Upper lobe of left lung (tissue), 6 donors: ENCODE measurements at places on chromosomes 11 and 22.

DNA sequence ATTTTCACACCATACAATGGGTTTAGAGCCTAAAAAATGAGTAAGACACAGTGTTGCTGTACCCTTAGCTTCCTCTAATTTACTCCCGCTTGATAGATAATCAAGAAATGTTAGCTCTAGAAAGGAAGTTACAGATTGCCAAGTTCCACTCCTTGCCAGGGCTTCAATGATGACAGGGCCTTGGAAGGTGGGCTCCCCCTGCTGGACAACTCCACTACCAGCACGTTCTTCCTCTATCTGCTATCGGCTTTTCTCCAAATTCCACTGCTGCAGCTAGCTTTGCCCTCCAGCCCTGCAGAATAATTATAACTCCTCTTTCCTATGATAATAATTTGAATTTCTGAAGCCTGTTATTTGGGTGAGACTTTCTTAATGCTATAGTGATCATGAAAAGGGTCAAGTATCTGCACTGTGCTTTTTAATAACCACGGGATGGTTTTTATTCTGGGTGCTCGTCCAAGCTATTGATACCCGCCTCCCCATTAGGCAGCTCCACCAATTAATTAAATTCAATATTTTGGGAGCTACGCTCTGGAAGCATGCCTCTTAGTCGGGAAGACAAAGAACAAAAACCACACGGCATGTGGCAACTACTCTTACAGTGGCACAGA lies 9.0 kb downstream of the SYN3 start:
- peak; percentile 56 for DNase-seq

- DNase-seq: no peak
Observed at GRCh38 chr11:22472306-22472705, 134.1 kb downstream of the SLC17A6 start.

DNA sequence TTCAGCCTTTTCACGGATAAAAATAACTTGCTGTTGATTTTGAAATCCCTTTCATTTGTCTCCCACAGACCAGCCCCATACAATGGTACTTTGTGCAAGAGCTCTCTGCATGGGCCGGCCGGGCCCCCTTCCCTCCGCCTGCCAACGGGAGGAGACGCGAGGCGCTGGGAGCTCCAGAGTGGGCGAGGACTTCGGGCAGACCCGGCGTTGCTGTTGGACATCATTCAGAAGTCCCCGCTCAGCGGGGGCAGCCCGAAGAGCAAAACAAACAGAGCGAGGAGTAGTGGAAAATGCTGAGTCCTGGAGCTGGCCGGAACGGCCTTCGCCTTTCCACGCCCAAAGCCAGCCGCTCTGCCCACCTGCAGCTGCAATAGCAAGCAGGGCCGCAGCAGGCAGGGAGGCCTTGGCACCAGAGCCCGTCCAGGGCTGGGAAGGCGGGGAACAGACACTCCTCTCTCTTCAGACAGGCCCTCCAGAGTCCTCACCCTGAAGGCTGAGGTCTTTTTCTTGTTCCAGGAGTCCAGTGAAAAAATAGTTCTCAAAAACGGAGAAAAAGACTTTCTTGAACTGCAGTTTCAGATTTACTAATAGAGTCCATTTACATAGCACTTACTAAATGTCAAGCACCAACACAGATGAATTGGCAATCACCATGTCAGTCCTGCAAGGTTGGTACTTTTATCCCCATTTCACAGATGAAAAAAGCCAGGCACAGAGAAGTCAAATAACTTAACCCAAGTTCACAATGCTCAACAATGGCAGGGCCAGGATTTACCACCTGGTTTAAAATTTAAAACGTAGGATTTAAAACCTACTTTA lies 135.5 kb downstream of the ETS1 start:
- DNase-seq: peak; percentile 88

GRCh38 chr11:12172493-12173013 lies 62.2 kb downstream of the MICAL2 start:
- no peak for DNase-seq

- DNase-seq: no peak
Observed at GRCh38 chr11:123461164-123461563, 31.1 kb downstream of the GRAMD1B start.

- no peak for DNase-seq
Observed at GRCh38 chr11:23778971-23779370, 717.9 kb upstream of the LUZP2 start.

DNA sequence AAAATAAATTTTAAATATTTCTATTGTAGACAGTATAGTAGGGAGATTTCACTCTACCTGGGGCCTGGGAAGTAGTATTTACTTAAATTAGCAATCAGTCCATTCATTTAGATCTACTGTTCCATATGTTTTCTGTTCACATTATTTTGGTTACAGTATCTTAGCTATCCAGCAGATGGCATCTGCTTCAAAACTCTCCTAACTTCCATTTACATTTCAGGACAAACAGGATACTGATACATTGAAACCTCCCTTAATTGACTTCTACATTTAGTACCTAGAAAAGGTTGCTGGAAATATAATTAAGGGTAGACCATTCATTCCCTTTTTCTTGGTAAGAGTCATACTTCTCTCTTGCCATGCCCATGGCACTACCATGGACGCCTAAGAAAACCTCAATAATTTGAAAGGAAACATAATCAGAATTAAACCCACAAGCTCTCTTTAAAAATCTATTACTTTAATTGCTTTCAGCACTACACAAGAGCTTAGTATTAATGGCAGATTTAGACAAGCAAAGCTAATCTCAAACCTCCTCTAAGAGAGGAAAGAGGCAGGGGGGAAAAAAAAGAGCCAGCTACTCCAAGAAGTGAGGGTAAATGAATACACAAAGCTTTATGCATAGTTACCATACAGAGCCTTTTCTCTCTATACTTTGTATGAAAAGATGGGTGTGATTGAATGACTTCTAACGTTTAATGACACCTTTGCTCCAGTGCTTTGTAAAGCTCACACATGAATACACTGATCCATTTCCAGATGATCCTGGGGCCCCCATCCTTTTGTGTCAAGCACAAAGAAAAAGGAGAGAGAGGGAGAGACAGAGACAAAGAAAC lies 131.2 kb upstream of the MTMR2 start:
- DNase-seq: no peak

- no peak for DNase-seq
Observed at GRCh38 chr11:6377902-6378639, 12.2 kb upstream of the SMPD1 start.

GRCh38 chr11:827146-827896 lies 398 bp upstream of the CRACR2B start:
- DNase-seq: peak; percentile 82

DNA sequence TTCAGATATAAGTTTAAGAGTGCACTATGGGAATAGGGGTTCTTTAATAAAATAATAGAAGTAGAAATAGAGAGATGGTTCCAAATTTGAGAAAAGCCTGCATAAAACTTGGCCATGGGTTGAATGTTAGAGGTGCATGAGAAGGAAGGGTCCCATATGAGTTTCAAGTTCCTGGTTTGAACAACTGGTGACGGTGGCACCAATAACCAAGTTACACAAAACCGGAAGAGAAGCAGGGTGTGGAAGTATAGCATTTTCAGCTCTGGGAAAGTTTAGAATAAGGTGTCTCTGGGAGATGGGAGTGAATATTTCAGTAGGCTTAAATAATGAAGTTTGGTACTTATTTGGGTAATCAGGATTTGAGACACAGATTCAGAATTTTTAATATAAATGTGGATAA lies 2.4 kb downstream of the CASP1 start:
- no peak for DNase-seq

DNA sequence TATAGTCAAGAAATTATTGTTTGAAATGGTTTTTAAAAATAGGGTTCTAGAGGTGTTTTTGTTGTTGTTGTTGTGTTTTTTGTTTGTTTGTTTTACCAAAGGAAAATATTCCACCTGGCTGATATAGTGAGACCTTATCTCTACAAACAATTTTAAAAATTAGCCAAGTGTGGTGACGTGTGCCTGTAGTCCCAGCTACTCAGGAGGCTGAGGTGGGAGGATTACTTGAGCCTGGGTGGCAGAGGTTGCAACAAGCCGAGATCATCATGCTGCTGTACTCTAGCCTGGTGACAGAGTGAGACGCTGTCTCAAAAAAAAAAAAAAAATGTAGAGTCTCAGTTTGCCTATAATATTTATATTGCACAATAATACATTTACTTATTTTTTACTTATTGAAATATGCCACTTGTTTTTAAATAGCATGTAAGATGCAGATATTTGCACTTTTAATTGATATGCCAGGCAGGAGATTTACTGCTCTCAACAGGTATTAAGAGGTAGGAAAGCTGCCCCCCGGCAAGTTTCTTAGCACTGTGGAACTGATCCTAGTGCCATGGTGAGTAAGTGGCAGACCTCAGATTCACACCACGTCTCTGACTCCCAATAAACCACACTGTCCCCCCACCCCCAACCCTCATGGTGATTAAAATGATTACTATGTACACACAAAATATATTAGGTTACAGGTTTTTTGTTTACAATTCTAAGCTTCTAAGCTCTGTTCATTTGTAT lies 157.4 kb downstream of the TEAD1 start:
- DNase-seq: no peak

DNA sequence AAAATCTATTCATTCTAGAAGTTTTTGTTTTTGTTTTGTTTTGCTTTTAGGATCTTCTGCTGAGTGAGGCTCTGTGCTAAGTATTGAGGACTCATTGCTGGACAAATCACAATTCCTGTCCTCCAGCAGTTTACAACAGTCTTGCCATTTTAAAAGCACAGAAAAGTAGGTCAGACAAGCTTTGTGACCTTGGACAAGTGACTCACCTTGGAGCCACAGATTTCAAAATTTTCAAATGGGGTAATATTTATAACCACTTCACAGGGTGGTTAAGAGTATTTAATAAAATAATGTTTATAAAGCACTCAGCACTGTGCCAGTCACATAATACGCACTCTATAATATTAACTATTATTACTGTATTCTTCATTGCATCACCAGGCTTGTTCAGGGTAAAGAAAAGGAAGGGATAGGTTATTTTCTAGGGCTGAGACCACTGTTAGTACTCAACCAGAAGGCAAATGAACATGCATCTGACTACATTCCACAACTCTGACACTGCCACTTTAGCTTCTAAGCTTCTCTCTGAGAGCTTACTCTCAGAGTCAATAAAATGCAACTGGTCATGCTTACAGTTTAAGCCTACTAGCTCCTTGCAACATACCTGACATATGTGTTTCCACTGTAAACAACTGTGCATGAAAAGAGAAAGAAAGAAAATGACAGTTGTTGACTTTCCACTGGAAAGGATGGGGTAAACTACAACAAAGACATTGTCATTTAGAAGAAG lies 63.2 kb upstream of the FIBIN start:
- DNase-seq: no peak

GRCh38 chr22:46618667-46619066 lies 1.5 kb upstream of the GRAMD4 start:
- peak; percentile 85 for DNase-seq

GRCh38 chr11:74011360-74012073 lies 2.6 kb upstream of the UCP3 start:
- no peak for DNase-seq

GRCh38 chr11:95070471-95070870 lies 3.8 kb downstream of the SRSF8 start:
- no peak for DNase-seq

DNA sequence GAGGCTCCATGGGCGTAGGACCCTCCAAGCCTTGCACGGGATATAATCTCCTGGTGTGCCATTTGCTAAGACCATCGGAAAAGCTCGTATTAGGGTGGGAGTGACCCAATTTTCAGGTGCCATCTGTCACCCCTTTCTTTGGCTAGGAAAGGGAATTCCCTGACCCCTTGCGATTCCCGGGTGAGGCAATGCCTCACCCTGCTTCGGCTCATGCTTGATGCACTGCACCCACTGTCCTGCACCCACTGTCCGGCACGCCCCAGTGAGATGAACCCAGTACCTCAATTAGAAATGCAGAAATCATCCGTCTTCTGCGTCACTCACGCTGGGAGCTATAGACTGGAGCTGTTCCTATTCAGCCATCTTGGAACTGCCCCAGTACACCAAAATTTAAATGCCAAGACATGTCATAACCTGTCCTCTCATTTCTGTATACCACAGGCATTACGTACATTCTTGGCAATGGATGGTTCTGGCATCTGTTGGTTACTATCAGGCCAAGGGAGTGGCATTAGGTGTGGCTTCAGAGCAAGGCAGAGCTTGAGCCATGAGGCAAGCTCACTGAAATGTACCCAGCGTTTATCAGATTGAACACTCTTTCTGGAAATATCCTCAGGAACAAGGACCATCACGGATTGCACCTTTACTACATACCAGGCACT lies 95.4 kb upstream of the GALNT18 start:
- no peak for DNase-seq

GRCh38 chr22:28728002-28728401 lies 13.6 kb downstream of the CHEK2 start:
- DNase-seq: no peak

DNA sequence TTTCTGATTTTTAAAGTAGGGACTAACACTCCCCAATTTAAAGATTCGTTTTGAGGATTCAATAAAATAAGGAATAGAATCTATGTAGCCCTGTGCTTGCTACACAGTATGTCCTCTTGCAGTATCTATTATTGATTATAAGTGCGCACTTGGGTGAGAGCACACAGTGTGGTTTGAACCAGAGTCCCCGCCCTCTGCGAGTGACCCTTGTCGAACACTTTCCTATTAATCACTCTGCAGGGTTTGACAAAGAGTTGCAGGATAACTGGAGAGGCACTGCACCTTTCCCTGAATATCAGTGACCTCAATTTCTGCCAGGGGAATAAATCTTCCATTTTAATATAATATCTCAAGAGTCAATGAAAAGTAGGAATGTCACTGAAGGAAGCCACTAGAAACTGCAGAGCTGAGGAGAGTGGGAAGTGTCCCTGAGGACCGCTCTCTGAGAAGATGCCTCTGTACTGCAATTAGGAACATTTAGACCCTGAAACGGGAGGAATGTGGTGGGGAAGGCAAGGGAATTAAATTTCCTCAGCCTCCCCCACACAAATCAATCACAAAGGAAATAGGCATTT lies 182.2 kb downstream of the MAML2 start:
- DNase-seq: no peak

DNA sequence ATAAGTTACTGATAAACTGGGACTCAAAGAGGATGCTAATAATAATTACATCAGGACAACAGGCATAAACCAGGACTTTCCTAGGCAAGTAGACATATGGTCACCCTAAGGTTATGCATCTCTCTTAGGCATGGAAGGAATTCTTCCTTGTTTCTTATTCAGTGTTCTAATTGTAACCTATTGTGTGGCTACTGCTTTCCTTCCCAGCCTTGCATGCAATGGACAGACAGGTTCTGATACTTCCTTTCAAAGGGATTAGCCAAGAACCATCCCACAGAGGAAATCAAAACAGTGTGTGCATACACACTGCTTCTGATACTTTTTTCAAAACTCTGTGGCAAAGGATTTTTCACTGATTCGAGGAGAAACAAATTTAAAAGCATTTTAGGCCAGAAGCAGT lies 48.3 kb downstream of the RRAS2 start:
- DNase-seq: no peak

- no peak for DNase-seq
Observed at GRCh38 chr11:43788421-43788820, 92.2 kb upstream of the ALKBH3 start.

DNA sequence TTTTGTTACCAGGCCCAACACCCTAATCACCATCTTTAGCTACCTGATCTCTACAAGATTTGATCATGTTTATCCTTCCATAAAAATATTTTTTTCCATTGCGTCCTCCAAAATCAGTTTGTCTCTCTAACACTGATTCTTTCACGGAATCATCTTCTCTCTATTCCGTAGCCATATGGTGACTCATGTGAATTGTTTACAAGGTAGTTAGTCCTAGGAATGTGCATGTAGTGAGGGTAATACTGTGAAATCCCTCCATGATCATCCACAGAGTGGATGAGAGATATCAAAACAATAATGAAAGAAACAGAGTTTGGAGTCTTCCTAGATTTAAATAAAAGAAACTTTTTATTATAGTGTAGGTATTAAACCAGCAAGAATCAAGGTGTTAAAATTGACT lies 230.2 kb downstream of the METTL15 start:
- no peak for DNase-seq
